IMR-90 (cell line): ENCODE measurements at places on chromosomes 5 and 9. TPM values are rescaled to one million over a fixed set of nuclear protein-coding genes. Genes with fewer than 3 reads are reported as not detected.

- no peak for DNase-seq
- no peaks in the 10 kb centered on the region for H3K4me1 ChIP-seq
- no peaks in the 10 kb centered on the region for H3K36me3 ChIP-seq
Observed at GRCh38 chr5:60688980-60689379, 11.0 kb downstream of the DEPDC1B start.

Gene MZB1
- not detected in 2 replicates for total RNA-seq

- no peak for DNase-seq
- no peak overlapping the region for H3K27ac ChIP-seq
- peaks cover 3% of the 10 kb centered on the region; the same call in 1 of the 2 replicates for H3K4me1 ChIP-seq
- H3K27me3 ChIP-seq, result peaks cover 2% of the 10 kb centered on the region
- H3K4me3 ChIP-seq, result no peak overlapping the region
Observed at GRCh38 chr9:107439991-107440456, 49.5 kb downstream of the KLF4 start.

DNA sequence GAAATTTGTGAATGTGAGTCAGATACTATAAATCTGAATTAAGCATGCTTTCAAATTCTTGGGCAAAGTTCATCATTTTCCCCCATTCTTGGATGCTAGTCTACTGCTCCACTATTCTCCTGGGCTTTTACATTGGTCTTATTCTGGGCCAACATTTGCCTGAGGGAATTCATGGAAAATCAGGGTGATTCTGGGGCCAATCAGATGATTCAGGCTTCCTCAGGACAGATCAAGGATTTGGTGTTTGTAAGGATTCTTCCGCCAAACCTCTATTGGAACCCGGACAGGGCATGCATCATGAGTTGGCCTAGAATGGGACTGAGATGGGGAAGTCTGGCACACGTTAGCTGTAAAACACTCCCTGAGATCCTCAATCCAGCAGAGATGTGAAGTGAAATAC, 113.8 kb downstream of the MEF2C start:
- H3K4me1 ChIP-seq, result no peaks in the 10 kb centered on the region
- no peaks in the 10 kb centered on the region for H3K27me3 ChIP-seq
- peak; percentile 10 for DNase-seq
- no peaks in the 10 kb centered on the region for H3K36me3 ChIP-seq
- H3K27ac ChIP-seq, result no peak overlapping the region

- H3K27me3 ChIP-seq, result peaks cover 57% of the 10 kb centered on the region
- no peak overlapping the region for H3K4me3 ChIP-seq
- no peaks in the 10 kb centered on the region for H3K4me1 ChIP-seq
- no peaks in the 10 kb centered on the region for H3K36me3 ChIP-seq
- no peak overlapping the region for H3K27ac ChIP-seq
Observed at GRCh38 chr9:132507670-132508469, 74.5 kb upstream of the BARHL1 start.

- no peaks in the 10 kb centered on the region for H3K36me3 ChIP-seq
- H3K27me3 ChIP-seq, result no peaks in the 10 kb centered on the region
Observed at GRCh38 chr5:143229896-143230675, 173.4 kb downstream of the NR3C1 start.

Gene SPINK4
- not detected in 2 replicates for total RNA-seq

Gene PCDHB5
- 0.18 and 0.28 TPM in 2 replicates for total RNA-seq

Gene TRPM6
- total RNA-seq, result under 0.01 TPM in 2 replicates

DNA sequence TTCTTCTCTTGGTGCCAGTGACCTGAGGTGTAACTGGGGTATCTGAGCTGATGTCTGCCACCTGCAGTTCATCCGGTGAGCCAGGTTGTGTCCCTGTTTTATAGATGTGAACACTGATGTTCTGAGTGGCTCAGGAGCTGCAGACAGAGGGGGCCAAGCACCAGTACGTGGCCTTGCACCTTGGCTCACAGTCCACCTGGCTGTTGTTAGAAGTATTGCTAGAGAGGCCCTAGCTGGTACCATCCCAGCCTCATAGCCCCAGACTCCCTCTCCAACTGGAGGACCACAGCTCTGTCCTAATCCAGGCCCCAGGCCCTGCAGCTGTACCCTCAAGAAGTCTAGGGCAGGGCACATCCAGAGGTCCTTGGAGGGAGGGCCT, 16.2 kb downstream of the PHF2 start:
- no peak for DNase-seq
- H3K36me3 ChIP-seq, result no peaks in the 10 kb centered on the region
- H3K27me3 ChIP-seq, result no peaks in the 10 kb centered on the region
- H3K27ac ChIP-seq, result no peak overlapping the region
- H3K4me1 ChIP-seq, result peaks cover 6% of the 10 kb centered on the region

- peaks cover 3% of the 10 kb centered on the region for H3K36me3 ChIP-seq
- no peaks in the 10 kb centered on the region for H3K27me3 ChIP-seq
- H3K4me3 ChIP-seq, result no peak overlapping the region
- peak; percentile 42 for DNase-seq
- peaks cover 22% of the 10 kb centered on the region for H3K4me1 ChIP-seq
Observed at GRCh38 chr5:77428526-77428925, 63.6 kb downstream of the WDR41 start.

DNA sequence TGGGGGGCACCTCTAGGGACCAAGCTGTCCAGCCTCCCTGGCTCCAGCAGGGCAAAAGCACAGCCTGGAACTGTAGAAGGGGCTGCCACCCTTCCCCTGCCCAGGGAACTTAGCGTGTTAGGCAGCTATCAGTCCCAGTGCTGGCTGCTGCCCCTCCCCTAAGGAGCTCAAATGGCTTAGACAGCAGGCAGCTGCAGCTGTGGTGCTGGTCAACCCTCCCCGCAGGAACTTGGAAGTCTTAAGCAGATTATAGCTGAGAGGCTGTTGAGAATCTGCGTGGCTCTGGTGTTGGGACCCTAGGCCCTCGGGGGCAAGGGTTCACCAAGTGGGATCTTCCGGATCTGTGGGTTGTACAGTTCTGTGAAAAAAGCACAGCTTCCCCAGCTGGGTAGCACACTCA, 536.5 kb upstream of the CDH10 start:
- no peaks in the 10 kb centered on the region for H3K36me3 ChIP-seq
- no peaks in the 10 kb centered on the region for H3K4me1 ChIP-seq
- DNase-seq, result no peak
- no peaks in the 10 kb centered on the region for H3K27me3 ChIP-seq
- no peak overlapping the region for H3K4me3 ChIP-seq

GRCh38 chr5:152505442-152506042, 100.5 kb upstream of the NMUR2 start:
- DNase-seq, result peak; percentile 27
- no peaks in the 10 kb centered on the region for H3K36me3 ChIP-seq
- no peaks in the 10 kb centered on the region for H3K4me1 ChIP-seq
- no peak overlapping the region for H3K27ac ChIP-seq
- no peaks in the 10 kb centered on the region for H3K27me3 ChIP-seq
